CD4-positive, alpha-beta T cell treated with Interferon gamma for 1 hour (primary cell): ENCODE measurements at places on chromosomes 7 and 10.
A peak's percentile ranks its signal among the peaks of the same experiment; 100 is the strongest.

GRCh38 chr10:102185272-102185671, 33.1 kb downstream of the NOLC1 start:
- no peak for DNase-seq

DNA sequence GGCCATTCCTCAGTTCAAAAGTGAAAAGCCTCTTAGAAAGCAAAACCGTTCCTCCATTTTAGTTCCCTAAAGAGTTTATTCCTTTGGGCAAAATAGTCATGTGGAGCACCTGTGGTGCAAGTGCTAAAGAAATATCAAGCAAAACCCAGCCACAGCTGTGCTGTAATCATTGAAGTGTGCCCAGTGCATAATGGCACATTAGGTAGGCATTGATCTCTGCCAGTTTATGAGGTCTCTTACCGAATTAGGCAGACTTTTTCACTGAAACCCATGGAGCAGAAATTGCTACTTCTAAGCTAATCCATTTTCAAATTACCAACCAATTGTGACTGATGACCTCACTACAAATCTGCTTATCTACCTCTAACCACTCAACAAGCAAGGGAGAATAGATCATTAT, 97.2 kb upstream of the SEMA3A start:
- no peak for DNase-seq

- no peak for DNase-seq
These were observed 86.8 kb downstream of the CPEB3 start for GRCh38 chr10:92203919-92204623.

GRCh38 chr10:75506930-75507329, 75.5 kb downstream of the LRMDA start:
- no peak for DNase-seq

DNA sequence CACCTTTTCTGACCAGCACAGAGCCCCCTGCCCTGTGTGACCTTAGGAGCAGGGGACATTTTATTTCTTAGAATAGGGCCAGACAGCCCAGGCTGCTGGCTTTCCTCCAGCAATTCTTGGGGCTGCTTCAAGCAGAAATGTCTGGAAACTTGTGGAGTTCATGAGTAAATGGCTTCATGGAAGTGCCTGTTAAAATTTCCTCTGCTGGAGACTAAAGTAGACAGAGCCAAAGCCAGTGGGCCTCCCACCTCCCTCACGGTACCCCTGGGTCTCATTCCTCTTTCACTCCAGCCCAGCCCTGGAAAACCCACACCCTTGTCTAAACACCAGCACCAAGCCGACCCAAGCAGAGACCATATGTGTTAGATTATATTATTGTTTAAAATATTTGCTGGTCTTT, 505.5 kb upstream of the ZMIZ1 start:
- DNase-seq, result no peak

DNA sequence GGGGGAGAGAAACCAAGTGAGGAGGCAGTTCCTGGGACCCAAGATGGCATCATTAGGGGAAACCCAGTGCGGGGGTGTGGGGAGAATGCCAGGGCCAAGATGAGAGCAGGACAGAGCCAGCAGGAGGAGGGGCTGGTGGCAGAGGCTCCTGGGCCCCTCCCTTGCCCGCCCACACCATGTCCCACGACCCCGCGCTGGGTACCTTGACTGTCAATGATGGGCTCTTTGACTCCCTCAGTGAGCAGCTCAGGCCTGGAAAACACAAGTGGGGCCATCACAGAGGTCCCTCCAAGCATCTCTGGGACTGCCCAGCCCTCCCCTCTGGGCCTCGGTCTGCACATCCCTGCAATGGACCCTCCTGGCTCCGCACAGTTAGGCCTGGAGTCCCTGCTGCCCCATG, 75.4 kb downstream of the RABGEF1 start:
- no peak for DNase-seq

GRCh38 chr10:100999742-101000126, at the start of gene LZTS2:
LZTS2 (plus strand) TSS chr10:100999808; CDS start chr10:101002539, 2,731 bp downstream.
- no peak for DNase-seq

GRCh38 chr7:31933481-31933880, 136.7 kb downstream of the PDE1C start:
- no peak for DNase-seq

GRCh38 chr10:129728246-129728820, 235.7 kb downstream of the EBF3 start:
- no peak for DNase-seq

DNA sequence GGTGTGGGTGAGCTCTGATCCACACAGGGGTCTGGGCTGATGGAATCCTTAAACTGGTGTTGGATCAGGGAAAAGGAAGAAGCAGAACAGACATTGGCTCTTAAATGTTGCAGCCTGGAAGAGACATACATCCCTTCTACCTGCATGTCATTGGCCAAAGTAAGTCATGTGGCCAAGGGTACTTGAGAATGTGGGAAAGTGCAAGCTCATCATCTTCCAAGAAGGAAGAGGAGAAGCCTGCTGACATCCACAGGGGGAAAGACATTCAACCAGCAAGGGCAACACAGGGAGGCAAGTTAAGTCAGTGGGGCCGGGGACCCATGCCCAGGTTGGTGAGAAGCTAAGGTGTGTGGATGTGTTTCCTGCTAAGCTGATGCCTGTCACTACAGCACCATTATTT, 272.8 kb upstream of the MKI67 start:
- no peak for DNase-seq

GRCh38 chr7:22429386-22429785, 70.6 kb downstream of the STEAP1B start:
- DNase-seq, result no peak

GRCh38 chr10:98446151-98446660, 529 bp downstream of the HPS1 start:
- peak; percentile 23 for DNase-seq

GRCh38 chr10:13820119-13820963, 233.6 kb downstream of the PRPF18 start:
- no peak for DNase-seq

GRCh38 chr10:93723153-93723552, 20.8 kb upstream of the FRA10AC1 start:
- no peak for DNase-seq

GRCh38 chr10:4294996-4295792, 510.2 kb upstream of the KLF6 start:
- no peak for DNase-seq

DNA sequence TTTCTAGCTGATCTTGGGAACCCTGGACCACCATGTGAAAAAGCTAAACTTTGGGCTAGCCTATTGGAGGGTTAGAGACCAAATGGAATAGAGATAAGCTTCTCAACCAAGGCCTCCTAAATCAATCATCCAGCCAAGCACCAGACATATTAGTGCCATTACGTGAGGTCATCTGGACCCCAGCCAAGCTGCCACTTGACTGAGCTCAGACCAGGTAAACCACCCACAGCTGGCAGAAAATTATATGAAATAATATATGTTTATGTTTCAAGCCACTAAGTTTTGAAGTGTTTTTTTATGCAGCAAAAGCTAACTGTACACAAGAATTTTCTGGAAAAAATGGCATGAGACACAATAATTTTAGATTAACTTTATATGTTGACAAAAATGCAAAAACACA, 82.6 kb upstream of the PCGF5 start:
- DNase-seq, result no peak

DNA sequence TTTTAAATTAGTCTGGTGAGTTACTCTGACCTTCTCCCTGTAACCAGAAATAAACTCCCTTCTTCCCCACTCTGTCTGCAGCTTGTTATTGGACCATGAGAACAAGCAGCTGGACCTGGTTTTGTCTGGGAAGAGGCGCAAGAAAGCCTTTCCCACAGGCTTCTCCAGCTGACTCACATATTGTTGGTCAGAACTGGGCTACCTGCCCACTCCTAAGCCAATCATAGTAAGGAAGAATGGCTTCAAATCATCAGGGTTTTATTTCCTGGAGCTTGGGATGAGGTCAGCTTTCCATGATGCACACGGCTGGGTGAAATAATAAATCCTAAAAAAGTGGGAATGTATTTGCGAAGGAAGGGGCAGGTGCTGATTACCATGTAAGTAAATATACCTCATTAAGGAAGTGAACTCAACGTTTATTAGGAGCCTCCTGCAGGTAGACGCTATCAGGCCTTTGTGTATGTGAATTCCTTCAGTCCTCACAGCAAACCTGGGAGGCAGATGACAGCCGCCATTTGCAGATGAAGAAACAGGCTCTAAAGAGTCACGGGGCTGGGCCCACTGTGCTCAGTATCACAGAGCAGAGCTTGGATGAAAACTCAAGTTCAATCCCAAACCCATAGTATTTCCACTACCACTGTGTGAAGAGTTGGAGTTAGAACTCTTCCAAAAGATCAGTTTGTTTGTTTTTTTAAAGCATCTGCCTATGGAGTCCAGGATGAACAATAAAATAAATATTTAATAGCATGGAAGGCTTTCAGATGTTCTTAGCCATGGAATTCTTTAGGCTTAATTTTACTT, 32.8 kb downstream of the IL15RA start:
- DNase-seq, result no peak

- DNase-seq, result no peak
These were observed 41.7 kb downstream of the PPP1R3C start for GRCh38 chr10:91590904-91591796.

DNA sequence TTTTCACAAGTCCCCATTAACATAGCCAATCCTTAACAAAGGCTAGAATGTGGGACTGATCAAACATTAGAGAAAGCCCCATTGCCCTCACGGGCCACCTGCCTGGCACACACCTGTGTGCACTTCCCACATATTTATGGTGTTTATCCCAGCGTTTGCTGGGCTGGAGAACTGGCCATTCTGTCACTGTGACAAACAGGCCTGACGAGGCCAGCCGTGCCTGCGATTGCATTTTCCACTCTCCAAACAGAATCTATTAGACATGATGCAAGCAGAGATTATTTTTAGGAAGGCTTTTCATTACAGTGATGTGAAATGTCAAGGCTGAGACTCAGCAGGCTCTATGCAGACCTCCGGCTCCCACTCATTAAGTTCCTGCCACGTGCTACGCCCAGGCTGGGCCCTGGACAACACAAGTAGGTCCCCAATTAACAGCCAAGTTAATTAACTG, 20.4 kb downstream of the PTPRN2 start:
- no peak for DNase-seq

DNA sequence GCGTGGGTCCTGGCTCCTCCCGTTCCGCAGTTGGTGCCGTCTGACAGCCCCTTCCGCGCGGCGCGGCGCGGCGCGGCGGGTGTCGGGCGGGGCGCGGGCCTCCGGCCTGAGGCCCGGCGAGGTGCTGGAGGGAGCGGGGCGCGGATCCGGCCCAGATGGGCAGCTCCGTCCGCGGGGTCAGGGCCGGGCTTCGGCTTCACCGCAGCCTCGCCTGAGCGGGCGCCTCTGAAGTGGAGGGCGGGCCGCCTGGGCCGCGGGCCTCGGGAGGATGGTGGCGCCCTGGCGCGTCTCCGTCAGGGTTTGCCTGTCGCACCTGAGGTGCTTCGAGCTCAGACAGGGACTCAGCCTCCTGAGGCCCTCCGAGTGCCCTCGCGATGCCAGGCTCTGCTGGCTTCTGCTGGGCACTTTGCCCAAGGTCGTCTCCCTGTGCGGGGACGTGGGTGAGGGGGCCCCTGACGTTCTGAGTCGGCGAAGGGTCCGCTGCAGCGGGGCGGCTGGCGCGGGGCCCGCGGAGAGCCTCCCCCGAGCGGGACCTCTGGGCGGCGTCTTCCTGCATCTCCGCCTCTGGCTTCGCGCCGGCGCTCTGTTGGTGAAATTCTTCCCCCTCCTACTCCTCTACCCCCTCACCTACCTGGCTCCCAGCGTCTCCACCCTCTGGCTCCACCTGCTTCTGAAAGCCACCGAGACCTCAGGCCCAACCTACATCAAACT, 473 bp downstream of the ADCK2 start:
- peak; percentile 52 for DNase-seq

DNA sequence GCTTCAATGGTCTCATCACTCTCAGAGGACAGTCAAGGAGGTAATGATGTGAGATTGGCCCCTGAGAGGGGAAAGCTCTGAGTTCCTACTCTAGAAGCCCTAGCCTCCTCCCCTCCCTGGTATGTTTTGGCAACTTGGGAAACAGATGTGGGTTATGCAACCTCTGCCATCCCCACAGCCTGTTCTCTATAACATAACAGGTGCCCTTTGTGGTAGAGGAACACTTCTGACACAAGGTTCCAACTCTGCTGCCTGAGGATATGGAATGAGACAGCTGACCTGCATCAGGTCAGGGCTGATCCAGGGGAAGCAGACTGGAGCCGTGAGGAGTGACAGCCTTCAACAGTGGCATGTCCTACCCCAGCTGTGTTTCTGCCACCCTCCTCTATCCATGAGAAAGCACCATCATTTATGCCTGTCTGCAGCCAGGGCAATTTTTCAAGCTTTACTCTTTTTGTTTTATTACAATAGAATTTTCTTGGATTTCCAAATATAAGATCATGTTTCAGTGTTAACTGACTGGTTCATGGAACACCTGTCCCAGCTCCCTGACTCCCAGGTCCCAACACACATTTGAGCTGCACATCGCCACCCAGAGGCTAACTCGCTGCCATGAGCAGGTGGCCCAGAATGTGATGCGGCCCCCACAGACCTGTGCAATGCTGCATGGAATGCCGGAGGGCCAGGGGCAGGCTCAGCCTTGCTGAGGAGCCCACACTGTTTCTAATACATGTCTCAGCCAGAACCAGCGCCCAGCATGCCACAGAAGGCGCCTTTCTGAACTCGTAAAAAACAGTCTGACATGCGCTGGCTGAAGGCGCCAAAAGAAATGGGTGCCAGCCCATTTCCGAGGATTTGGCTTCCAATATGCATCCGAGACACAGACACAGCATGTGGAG, 124.8 kb upstream of the CHST15 start:
- DNase-seq, result no peak

GRCh38 chr7:37728747-37729146, 45.2 kb downstream of the GPR141 start:
- DNase-seq, result no peak

- DNase-seq, result no peak
These were observed 61.3 kb downstream of the AKR1D1 start for GRCh38 chr7:138137423-138138171.

GRCh38 chr7:93014410-93014809, 103.4 kb downstream of the SAMD9 start:
- DNase-seq, result no peak

DNA sequence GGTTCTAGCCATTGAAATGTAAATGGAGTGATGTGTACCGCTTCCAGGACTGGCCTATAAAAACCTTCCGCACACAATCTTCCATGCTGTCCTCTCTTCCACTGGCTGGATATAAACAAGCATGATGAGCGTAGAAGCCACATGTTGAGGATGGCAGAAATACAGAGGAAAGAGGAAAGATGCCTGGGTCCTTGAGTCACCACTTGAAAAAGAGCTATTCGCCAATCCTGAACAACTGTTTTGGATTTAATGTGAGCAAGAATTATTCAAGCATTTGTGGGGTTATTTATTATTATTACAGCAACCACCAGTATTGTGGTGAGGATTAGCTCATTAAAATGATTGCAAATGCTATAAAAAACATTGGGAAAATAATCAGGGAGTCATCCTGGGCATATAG, 45.8 kb upstream of the PLXNA4 start:
- no peak for DNase-seq

- no peak for DNase-seq
These were observed 1021.3 kb downstream of the XPNPEP1 start for GRCh38 chr10:108901781-108902618.

DNA sequence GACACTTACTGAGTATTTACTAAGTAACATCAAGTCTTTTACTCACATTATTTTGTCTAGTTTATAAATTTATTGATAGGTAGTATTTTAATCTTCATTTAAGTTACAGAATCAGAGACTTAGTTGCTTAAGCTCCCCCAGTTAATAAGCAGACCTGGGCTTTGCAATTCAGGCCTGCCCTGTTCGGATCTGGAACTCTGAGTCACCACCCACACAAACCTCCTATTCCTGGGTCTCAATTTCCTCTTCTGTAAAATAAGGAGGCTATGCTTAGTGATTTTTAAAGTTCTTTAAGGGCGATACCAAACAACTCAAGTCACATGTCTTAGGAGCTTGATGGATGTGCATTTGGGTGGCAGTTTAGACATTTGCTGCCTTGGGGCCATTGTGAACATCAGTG, 3.5 kb upstream of the MGAM start:
- DNase-seq, result no peak
